NCI-H146 (cell line): ENCODE measurements at places on chromosomes 3 and 15.

GRCh38 chr3:129934234-129935123 is 40.0 kb upstream of the TRH start:
- peak; percentile 45 for DNase-seq

DNA sequence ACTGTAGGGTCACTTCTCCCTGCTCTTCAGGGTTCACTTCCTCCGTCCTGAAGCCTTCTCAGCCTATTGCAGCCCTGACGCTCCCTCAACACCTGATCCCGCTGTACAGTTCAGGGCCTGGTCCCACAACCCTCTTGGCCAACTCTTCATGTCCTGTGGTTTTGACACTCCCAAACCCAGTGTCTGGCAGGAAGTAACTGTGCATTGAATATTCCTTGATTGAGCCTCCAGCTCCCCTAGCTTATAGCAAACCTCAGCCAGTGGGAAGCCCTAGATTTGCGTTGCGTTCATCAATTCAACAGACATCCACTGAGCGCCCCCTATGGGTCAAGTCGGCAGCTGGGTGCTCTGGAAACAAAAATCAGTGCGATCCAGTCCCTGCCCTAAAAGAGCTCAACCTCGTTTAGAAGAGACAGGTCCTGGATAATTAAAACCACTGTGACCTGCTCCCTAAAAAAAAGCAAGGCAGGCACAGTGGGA is 13.5 kb downstream of the UBAP1L start:
- peak; percentile 40 for DNase-seq

DNA sequence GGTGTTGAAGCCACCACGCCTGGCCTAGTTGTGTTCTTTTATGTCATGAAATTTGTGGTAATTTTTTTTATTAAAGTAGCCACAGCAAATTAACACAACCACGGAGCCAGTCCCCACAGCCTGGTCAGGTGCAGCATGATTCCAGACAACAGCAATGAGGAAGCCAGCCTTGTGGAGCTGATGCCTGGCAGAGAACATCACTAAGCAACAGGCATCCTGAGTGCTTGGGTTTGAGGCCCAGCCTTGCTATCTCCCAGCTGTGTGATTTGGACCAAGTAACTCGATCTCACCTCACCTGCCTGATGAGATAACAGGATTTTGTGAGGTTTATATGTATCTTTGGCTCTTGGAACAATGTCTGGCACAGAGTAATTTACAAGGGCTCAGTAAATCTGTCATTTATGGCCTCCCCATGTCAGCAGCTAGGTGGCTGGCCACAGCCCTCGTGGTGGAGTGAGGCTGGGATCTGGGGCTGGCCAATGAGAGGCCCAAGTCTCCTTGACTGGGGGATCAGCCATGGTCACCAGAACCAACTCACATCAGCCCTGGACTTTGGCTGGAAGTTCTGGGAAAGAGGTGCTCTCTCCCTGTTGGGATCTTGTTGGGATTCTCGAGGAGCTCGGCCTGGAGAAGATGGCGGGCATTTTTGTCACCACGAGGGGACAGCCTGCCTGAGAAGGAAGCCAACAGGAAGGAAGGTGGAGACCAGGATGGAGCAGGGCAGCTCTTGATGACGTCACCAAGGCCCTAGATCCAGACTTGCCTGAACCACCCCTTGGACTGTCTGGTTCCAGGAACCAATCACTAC is 22.8 kb upstream of the FLNB start:
- peak; percentile 40 for DNase-seq

- DNase-seq: no peak
Observed at GRCh38 chr15:74036271-74037170, 42.0 kb downstream of the PML start.

- DNase-seq: no peak
Observed at GRCh38 chr3:192861972-192862371, 55.7 kb downstream of the MB21D2 start.

DNA sequence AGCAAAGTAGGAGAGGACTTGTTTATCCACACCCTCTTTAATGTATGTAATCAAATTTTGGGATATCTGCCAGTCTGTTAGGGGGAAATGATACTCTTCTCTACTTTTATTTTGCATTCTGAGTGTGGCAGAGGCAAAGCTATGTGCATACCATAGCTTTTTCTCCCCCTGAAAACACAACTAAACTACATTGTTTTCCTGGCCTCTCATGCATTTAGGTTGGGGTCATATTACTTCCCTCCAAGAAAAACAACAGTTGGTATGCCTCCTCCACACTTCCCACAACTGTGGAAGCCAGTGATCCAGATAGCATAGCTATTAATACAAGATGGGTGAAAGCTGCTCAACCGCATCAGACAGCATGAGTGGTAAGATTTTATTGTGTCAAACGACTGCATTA is 6.9 kb downstream of the RPL15 start:
- DNase-seq: no peak

- peak; percentile 19 for DNase-seq
Observed at GRCh38 chr15:75532413-75533250, 46.5 kb downstream of the PTPN9 start.

DNA sequence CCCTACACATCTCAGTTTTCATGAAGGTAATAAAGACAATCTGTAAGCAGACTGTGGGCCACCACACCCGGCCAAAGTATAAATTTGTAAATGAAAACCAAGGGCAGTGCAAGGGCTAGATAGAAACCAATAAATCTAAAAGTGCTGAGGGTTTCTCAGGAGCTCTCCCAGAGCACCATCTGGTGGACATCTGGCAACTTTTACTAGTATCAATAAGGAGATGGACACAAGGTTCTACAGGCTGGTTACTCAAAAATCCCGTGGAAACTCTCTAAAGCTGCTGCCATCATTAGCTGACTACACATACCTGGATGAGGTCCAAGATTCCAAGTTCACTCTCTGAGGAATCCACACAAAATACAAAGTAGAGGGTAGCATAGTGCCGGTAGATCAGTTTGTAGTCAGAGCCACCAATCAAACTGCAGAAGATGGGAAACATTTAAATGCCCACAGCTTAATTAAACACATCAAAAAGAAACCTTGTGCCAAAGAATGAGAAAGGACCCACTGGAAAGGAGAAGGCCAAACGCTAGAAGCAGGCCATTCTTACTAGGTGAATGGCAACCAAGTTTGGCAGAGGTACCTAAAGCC is 5.5 kb downstream of the AP3S2 start:
- no peak for DNase-seq

DNA sequence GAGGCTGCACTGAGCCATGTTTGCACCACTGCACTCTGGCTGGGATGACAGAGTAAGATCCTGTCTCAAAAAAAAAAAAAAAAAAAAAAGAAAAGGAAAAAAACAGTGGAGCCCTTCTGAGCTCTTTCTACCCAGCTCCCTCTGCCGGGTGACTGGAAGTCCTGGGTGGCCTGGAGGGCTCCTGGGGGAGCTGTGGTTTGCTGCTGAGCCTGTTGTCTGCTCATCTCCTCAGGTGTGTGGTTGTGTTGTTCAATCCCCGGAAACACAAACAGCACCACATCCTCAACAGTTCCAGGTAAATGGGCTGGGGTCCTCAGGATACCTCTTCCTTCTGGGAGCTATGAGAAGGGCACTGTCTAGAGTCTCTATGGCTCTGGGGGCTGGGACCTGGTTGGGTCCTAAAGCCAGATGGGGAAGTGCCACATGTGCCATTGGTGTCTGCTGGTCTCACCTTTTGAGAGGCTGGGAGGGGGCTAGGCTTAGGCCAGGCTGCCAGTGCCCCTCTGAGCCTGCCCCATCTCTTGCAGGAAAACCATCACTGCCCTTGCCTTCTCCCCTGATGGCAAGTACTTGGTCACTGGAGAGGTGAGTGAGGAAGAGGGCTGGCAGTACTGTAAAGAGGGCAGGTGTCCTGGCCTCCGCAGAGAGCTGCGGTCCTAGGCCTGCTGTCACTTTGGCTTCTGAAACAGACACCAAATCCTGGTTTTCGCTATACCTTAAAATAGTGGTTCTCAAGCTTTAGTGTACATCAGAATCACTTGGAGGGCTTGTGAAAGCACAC is 17.1 kb upstream of the JMJD7 start:
- DNase-seq: no peak
